Activated naive CD8-positive, alpha-beta T cell treated with anti-CD3 and anti-CD28 coated beads, Interleukin-2, amount 10 ng/mL, durations not matched to agents 7 days and 5 days (primary cell): ENCODE measurements at places on chromosomes 4 and X. TPM values are rescaled to one million over a fixed set of nuclear protein-coding genes. Genes with fewer than 3 reads are reported as not detected.
A peak's percentile ranks its signal among the peaks of the same experiment; 100 is the strongest.

- DNase-seq = peak; percentile 29
Measured at GRCh38 chr4:105895583-105896460, 551 bp downstream of the NPNT start.

DNA sequence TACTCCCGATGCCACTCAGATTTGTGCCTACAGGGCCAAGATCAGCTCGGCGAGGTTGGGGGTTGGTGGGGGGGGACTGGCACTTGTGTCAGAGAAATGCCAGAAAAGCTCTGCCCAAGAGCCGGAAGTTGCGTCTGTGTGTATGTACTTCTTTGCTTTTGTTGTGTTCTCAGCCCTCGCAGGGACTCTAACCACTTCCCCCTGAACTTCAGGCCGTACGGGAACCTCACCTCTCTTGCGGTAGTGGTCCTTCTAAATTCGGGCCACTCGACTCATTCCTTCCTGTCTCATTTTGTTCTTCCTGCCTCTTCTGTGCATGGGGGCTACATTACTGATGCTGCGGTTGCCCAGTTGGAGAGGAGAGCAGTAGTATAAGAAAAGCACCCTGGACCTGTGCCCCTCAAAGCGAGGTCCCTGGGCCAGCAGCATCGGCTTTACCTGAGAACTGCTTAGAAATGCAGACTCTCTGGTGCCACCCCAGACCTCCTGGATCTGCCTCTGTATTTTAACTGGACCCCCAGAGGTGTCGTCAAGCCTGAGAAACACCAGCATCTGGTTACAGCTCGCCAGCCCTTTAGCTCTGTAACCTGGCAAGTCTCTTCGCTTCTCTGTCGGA is 146.3 kb upstream of the RPS6KA3 start:
- peak; percentile 45 for DNase-seq

The TCEAL7 gene
- total RNA-seq = not detected

- DNase-seq = no peak
Measured at GRCh38 chr4:69577245-69577644, 62.2 kb downstream of the UGT2A2 start.

The HTN1 gene
- not detected for total RNA-seq

DNA sequence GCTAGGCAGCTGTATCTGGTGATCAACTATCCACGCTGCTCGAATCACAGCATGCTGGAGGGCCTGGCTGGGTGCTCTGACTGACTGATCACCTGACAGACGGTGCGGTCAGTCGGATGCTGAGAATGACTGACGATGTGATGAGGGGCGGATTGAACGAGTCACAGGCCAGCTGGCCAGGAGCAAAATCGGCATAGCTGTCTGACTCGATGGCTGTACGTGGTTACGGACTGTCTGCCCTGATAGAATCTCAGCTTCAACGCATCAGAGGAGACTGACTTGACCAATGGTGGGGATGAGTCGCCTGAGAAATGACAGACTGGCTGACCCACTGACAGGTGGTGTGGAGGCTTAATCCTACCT is 1.0 kb upstream of the SUV39H1 start:
- DNase-seq = no peak

- DNase-seq = no peak
Measured at GRCh38 chr4:7653510-7654369, 219.0 kb upstream of the PSAPL1 start.

The TLR10 gene
- 0.26 TPM for total RNA-seq

GRCh38 chrX:22665818-22666217 is 333.9 kb upstream of the DDX53 start:
- DNase-seq = no peak

GRCh38 chr4:138688408-138689085 is 327.0 kb upstream of the NOCT start:
- DNase-seq = no peak

DNA sequence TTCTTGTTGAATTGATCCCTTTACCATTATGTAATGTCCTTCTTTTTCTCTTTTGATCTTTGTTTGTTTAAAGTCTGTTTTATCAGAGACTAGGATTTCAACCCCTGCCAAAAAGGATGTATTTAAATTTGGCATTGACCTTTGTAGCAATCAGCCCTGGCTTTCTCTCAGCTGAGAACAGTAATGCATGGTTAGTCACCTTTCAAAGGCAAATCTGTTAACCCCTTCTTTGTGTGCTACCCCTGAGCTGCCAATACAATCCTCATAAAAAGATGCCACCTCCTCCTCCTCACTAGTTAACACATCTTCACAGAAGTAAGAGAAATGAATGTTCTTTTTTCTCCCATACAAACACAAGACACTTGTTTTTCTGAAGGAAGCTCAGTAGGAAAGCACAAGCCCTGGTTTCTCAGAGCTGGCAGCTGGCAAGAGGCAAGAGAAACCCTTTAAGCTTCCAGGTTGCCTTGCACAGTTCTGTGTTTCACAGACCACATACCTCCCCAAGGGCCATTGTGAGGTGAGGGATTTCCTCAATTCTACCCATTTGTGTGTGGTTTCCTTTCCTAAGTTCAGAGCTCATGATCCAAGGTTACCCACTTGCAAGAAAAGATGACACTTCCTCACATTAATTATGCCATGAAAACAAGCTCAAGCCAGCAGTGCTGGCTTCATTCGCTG is 122.6 kb downstream of the RCHY1 start:
- no peak for DNase-seq

The UGT2B11 gene
- not detected for total RNA-seq

GRCh38 chrX:110536816-110537215 is 178.2 kb downstream of the RTL9 start:
- no peak for DNase-seq

The RAB9B gene
- total RNA-seq = 0.33 TPM

GRCh38 chr4:157908691-157909090 is 264.1 kb downstream of the GASK1B start:
- DNase-seq = no peak

The SPANXA1 gene
- total RNA-seq = not detected
